ENCODE measurements at places on chromosomes 1 and 21. TPM values are rescaled to one million over a fixed set of nuclear protein-coding genes. Genes with fewer than 3 reads are reported as not detected.

DNA sequence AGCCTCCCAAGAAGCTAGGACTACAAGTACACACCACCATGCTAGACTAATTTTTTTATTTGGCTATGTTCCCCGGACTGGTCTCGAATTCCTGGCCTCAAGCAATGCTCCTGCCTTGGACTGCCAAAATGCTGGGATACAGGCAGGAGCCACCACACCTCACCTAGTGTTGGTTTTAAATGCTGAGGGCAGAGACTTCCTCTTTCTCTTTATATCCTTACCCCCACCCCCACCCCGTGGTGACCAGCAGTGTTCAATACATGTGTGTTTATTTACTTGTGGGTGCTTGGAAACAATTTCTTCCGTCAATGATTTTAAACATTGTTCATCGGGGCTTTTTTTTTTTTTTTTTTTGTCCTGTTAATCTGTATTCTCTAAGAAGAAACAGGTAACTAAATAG lies 158.9 kb downstream of the ZBTB18 start:
- H3K36me3 ChIP-seq, result no peaks in the 10 kb centered on the region
- no peak overlapping the region for H3K27ac ChIP-seq
- H3K4me1 ChIP-seq, result no peaks in the 10 kb centered on the region
- no peak for DNase-seq
- no peak overlapping the region for H3K4me3 ChIP-seq
- H3K27me3 ChIP-seq, result no peaks in the 10 kb centered on the region

The DDR2 gene
- polyA plus RNA-seq, result 3.5 TPM

The DHDDS gene
- polyA plus RNA-seq, result 46.2 TPM

DNA sequence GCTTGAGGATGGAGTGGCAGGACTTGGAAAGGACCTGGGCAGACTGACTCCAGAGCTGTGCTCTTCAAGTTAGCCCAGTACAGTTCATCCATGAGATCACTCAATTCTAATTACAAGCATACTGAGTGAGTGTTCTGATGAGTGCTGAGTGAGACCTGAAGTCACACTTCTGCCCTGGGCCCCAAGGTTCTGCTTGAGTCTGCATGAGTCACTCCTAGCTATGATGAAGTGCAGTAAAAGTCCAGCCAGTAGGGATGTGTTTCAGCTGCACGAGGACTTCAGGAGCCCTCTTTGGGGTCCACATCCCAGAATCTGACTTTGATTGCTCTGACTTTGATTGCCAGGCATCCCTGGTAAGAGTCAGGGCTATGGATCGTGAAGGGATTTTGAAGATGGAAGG lies 35.8 kb downstream of the PLEKHA6 start:
- no peaks in the 10 kb centered on the region for H3K36me3 ChIP-seq
- peaks cover 24% of the 10 kb centered on the region for H3K4me1 ChIP-seq
- no peaks in the 10 kb centered on the region for H3K27me3 ChIP-seq
- DNase-seq, result no peak

DNA sequence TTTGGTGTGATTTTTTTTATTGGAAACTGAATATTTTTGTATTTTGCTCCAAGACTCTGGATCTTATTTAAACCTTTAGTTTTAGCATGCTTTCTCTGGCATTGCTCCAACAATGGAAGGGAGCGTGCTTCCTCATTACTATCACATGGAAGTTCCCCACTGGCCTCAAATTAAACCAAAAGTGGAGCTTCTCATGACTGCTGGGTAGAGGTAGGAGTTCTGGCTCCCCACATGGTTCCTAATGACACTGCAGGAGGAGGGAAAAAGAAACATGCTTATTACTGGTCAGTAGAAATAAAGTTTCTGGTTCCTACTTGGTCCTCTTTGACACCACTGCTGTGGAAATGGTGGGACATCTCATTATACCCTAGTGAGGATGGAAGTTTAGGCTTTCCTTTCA lies 310.5 kb downstream of the PTGER3 start:
- H3K27ac ChIP-seq, result no peak overlapping the region
- no peak for DNase-seq
- no peaks in the 10 kb centered on the region for H3K27me3 ChIP-seq

GRCh38 chr1:203789966-203790365 lies 5.5 kb upstream of the ZBED6 start:
- H3K27ac ChIP-seq, result no peak overlapping the region
- no peak for DNase-seq
- no peak overlapping the region for H3K4me3 ChIP-seq
- H3K36me3 ChIP-seq, result no peaks in the 10 kb centered on the region

Measured in sigmoid colon (tissue), 7 donors.